ENCODE measurements at places on chromosomes 7 and 10.

DNA sequence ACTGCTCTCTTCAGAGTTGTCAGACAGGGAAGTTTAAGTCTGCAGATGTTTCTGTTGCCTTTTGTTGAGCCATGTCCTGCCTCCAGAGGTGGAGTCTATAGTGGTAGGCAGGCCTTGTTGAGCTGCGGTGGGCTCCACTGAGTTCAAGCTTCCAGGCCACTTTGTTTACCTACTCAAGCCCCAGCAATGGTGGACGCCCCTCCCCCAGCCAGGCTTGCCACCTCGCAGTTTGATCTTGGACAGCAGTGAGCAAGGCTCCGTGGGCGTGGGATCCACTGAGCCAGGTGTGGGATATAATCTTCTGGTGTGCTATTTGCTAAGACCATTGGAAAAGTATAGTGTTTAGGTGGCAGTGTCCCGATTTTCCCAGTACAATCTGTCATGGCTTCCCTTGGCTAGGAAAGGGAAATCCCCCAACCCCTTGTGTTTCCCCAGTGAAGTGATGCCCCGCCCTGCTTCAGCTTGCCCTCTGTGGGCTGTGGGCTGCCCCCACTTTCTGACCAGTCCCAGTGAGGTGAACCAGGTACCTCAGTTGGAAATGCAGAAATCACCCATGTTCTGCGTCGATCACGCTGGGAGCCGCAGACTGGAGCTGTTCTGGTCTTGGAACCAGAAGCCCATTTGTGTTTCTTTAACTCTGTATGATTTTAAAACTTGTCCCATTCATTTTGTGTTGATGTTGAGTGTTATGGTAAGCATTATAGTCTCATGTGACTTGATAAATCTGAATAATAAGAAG is 89.2 kb upstream of the CALCR start:
- no peak for DNase-seq

GRCh38 chr10:125370578-125370977 is 210.2 kb upstream of the CTBP2 start:
- no peak for DNase-seq

GRCh38 chr10:74641659-74642058 is 184.7 kb upstream of the KAT6B start:
- no peak for DNase-seq

- DNase-seq: no peak
Observed at GRCh38 chr7:155483245-155483644, 25.3 kb downstream of the EN2 start.

- DNase-seq: no peak
Observed at GRCh38 chr7:24863626-24864025, 106.4 kb upstream of the GSDME start.

DNA sequence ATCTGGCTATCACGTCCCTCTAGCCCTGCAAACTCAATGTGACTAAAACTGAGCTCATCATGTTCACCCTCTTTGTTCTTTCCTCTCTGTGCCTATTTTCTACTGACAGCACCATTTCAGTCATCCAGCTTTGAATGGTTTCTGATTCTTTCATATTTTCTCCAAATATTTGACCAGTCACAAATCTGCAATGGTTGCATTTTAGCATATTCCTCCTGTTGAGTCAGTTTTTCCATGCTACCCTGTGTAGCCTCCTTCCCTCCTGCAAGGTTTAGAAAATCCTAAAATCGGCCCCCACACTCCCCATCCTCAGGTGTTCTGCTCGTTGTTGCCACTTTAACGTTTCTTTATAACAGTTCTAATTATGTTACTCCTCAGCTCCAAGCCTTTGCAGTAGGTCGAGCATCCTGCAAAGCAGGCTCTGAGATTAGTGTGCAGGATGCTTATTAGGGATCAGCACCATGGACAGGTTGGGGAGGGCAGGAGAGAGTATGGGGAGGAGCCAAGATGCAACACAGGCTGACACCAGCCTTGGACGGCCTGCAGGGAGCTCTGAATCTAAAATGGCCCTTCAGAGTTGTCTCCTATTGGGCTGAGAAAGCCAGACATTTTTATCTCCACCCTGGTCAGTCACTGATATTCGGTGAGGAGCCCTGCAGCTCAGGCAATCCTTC is 531.0 kb upstream of the COBL start:
- no peak for DNase-seq

- no peak for DNase-seq
Observed at GRCh38 chr7:99030457-99030856, 113.5 kb downstream of the SMURF1 start.

GRCh38 chr7:124155432-124156022 is 122.7 kb upstream of the TMEM229A start:
- no peak for DNase-seq

DNA sequence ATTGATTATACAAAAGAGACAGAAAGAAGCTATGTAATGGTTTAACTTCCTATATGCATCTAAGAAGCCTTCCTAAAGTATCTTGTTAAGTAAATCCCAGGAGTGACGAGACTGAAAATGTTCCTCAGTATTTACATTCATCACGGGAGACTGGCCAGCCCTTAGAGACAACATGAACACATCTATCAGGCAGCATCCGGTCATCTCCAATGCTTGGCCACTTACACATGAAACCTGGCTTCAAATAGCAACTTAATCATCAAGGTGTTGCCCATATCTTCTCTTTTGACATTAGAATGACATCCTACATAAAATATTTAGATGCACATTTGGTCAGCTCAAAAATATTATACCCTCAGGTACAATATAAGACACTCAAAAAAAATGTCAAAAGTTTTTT is 33.8 kb downstream of the ERCC6 start:
- DNase-seq: no peak

GRCh38 chr7:2360796-2361195 is 6.2 kb downstream of the EIF3B start:
- DNase-seq: no peak

DNA sequence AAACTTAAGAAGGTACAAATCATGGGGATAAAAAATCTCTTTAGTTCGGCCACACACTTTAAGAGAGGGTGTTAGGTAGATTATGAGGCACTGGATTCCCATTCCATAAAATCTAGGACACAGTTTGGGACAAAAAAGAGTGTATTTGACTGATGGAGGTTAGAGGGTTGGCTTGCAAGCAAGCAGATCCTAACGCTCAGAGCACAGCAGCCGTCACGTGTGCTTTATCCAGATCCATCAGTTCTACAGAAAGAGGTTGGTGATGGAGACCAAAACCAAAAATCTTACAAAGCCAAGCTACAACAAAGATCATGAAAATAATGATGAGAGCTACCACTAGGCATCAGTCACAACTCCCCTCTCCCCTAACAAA is 549.4 kb downstream of the TNS3 start:
- no peak for DNase-seq

DNA sequence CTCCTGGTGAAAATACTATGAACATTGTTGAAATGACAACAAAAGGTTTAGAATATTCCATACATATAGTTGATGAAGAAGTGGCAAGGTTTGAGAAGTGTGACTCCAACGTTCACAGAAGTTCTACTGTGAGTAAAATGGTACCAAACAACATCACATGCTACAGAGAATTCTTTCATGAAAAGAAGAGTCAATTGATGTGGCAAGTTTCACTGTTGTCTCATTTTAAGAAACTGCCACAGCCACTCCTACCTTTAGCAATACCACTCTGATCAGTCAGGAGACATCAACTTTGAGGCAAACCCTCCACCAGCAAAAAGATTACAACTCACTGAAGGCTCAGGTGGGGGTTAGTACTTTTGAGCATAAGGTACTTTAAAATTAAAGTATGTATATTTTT is 693.3 kb downstream of the GRID1 start:
- DNase-seq: no peak

GRCh38 chr10:112166800-112167199 is 16.8 kb downstream of the GPAM start:
- no peak for DNase-seq

GRCh38 chr10:71462062-71462935 is 65.6 kb downstream of the CDH23 start:
- no peak for DNase-seq

DNA sequence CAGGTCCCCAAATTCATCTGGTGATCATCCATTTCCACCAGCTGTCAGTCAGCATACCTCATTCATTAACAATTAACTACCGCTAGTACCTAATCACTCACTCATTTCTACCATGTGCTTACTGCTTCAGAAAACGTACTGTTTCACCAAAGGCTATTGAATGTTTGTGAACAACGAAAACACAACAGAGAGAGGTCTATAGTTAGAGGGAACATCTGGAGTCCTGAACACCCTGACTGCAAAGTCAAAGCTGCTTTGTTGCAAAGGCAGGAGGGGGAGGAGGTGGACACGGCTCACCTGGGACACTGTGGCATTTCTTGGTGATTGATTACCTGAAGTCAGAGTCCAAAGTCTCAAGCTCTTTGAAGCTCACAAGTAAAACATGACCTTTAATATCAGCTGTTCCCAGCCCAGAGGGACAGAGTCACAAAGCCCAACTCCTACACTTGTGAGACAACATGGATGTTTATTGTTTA is 342.3 kb upstream of the ADARB2 start:
- no peak for DNase-seq
